Activated CD4-positive, alpha-beta T cell treated with anti-CD3 and anti-CD28 coated beads, Interleukin-2, amount 50 U/mL, for 48 hours (primary cell): ENCODE measurements at places on chromosomes 11 and 22.

GRCh38 chr11:58609723-58610122 lies 12.7 kb upstream of the CNTF start:
- DNase-seq: no peak

- no peak for DNase-seq
Observed at GRCh38 chr11:44279483-44279882, 30.5 kb downstream of the ALX4 start.

GRCh38 chr11:45182902-45183301 lies 36.5 kb downstream of the PRDM11 start:
- DNase-seq: no peak

- no peak for DNase-seq
Observed at GRCh38 chr22:36807627-36808026, 9.2 kb downstream of the PVALB start.

GRCh38 chr11:8362899-8363298 lies 99.2 kb upstream of the LMO1 start:
- no peak for DNase-seq

GRCh38 chr11:60955571-60955970 lies 3.6 kb upstream of the SLC15A3 start:
- no peak for DNase-seq

DNA sequence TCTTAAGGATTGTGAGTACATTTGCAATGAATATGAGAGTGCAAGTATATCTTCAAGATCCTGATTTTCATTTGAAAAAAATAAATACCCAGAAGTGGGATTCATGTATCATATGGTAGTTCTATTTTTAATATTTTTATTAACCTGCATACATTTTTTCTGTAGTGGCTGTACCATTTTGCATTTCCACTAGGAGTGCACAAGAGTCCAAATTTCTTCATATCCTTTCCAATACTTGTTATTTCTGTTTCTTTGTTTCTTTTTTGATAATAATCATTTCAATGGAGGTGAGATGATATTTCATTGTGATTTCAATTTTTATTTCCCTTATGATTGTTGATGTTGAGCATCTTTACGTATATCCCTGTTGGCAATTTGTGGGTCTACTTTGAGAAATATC lies 759.8 kb upstream of the CNTN5 start:
- no peak for DNase-seq

DNA sequence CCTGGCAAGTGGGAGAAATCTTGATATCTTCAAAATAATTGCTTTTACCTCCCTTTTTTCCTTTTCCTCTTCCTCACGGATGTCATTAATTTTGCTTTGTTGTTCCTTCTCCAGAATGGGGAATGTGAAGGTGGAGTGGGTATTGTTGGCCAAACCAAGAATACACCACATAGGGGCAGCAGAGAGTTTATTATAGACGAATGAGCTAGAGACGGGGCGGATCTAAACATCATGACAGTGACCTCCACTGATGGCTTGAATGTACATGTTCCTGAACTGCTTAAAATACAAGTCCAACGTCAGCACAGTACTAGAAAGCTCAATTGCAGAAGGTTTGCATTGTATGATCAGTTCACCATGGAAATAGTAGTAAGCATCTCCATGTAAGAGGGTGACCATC lies 122.3 kb upstream of the SNX19 start:
- no peak for DNase-seq

- no peak for DNase-seq
Observed at GRCh38 chr11:35785287-35786167, 123.0 kb downstream of the TRIM44 start.

GRCh38 chr11:95267601-95268213 lies 36.7 kb upstream of the SESN3 start:
- no peak for DNase-seq

DNA sequence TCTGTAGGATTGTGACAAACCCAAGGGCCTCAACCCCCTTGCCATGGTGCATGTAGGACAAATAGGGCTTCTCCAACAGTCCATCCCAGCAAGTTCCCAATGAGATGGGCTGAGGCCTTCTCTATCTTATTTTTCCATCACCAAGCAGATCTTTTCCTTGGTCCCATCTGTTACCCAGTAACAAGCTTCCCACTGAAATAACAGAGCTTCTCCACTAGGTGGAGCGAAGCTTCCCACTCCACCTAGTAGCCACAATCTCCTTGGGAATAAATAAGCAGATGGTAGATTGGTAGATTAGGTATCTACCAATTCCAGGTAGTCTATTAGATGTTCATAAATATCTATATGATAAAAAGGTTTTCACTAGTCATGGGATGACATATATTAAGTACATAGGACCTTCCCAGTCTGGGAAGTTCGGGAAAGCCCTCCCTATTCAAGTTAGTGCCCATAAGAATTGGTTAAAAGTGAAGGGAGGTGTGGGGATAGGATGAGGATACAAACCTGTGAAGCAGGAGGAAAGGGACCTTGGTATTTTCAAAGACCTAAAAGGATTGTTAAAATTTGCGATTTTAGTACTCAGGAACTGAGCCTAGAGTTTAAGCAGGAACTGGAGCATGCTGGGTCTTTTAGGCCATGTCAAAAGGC lies 5.9 kb upstream of the OR52L1 start:
- DNase-seq: no peak

GRCh38 chr11:46690702-46691101 lies 9.7 kb downstream of the ARHGAP1 start:
- DNase-seq: no peak

- DNase-seq: no peak
Observed at GRCh38 chr22:48152164-48152775, 1389.8 kb downstream of the TBC1D22A start.

DNA sequence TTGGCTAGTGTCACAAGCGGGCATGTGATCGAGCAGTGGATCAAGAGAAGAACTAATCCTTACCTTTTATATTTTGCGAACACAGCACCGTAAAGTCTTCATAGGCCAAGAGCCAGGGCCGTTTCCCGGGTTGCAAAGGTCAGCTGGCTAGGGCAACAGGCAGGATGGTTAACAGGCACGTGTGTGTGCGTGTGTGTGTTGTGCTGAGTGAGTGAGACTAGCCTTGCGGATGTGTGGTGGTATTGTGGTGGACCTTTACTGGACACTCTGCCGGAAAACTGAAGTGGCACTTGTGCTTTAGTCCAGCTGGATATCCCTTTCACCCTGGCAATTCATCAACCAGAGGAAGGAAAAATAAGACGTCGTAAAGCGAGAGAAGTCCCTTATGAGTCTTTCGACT lies 176.7 kb downstream of the BCR start:
- no peak for DNase-seq
